ENCODE measurements at places on chromosomes 6 and 20.

DNA sequence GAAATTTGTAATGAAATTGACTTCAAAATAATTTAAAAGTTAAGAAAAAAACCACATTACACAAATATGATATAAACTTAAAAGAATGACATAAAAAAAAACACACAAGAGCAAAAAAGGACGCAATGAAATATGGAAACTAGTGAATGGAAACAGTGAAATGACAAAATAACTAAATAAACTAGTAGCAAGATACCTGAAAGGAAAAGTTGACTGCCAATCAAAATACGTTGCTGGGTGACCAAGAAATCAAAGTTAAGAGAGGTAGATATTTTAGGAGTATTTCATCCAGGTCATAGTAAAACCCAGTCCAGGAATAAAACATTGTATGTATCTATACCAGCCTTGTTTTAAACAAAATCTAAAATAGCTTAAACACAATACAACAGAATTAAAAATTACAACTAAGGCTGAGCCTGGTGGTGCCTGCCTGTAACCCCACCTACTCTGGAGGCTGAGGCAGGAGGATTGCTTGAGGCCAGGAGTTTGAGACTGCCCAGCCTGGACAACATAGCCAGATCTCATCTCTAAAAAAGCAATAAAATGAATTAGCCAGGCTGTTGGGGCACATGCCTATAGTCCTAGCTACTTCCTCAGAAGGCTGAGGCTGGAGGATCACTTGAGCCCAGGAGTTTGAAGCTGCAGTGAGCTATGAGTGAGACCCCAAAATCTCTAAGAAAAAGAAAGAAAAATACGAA lies 22.0 kb downstream of the C6orf15 start:
- no peak for DNase-seq

DNA sequence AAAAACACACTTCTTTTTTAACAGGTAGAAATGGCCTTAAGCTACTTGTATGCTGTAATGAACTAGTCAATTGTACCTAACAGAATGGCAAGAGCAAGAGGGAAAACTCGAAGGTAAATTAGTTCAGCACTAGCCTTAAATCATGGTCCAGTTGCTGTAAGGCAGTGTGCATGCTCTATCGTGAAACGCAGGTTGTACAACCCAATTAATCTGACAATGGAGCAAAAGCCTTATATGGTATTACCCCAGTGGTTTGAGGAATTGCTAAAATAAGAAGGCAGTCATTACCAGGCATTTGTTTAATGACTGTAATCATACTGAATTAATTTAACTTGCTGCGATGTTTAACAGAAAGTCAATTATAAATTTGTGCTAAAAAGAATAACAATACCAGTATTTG lies 69.3 kb upstream of the SOX4 start:
- peak; percentile 96 for DNase-seq

DNA sequence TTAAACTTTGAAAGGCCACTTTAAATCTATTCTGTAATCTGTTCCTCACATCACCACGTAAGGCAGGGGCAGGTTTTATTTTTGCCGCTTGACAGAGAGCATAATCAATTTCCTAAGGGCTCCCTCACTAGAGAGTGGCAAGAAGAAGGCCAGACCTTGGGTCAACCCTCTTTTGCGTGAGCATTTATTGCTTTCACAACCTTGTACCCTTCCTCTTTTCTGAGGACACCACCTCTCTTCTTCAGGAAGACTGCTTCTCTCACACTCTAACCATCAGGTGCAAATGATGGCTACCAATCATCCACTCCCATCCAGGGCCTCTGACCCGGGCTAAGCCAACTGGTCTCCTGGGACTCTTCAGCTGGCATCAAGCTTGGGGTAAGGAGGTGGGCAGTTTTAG lies 25.2 kb upstream of the QKI start:
- DNase-seq = no peak

DNA sequence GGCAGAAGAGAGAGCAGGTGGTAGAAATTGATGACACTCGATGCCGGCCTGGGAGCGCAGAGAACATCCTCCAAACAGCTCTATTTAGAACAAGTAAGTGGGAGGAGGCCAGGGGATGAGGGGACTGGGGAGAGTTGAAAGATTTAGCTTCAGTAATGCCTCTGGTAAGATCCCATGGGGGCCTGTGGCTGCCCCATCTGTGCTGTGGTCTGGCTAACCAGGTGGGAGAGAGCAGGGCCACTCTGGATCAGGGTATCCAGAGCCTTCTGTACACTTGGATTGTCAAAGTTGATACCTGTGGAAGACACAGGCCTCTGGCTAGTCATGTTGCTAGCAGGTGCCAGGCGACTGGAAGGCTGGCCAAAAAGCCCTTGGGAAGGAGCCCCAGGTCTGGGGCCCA lies 27.6 kb downstream of the NCOA5 start:
- DNase-seq = no peak

DNA sequence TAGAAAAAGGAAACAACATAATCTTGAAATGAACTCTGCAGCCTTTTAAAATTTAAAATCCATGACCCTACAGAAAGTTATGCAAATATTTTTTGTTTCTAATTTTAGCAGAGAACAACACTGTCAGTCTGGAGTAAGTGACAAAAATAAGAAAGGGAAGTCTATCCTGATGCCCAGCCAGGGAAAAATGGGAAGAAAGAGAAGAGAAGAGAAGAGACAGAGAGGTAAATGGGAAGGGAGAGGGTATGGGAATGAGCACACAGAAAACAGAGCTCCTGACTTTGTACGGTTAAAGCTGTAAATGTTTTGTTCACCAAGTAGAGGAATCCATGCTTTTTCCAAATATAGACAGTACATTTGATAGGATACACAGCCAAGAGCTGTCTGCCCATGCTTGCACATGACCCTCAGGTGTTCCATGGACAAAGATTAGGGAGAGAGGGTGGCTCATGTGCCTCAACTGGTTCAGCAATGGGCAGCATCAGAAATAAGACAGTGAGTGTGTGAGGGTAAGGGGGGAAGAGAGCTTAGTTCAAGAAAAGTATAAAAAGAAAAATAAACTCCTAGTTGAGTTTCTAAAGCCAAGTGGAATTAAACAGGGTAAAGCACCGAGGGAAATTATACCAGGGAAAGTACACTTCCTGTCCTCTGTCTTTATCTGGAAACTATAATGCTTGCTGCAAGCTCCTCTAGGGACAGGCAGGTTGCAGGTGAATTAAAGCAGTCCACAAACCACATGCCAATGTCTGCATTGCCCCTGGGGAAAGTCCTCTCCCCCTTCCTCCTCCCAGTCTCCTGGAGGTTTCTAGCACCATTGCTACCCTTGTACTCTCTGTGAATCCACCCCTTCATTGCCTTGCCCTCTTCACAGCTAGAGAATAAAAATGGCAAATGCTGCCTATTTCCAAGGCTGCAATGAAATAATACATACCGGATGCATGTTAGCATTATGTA lies 30.0 kb downstream of the MAP3K5 start:
- DNase-seq = no peak

GRCh38 chr6:69609836-69610472 lies 186.9 kb downstream of the LMBRD1 start:
- no peak for DNase-seq

- no peak for DNase-seq
Measured at GRCh38 chr6:39666706-39667489, 58.3 kb downstream of the KIF6 start.

DNA sequence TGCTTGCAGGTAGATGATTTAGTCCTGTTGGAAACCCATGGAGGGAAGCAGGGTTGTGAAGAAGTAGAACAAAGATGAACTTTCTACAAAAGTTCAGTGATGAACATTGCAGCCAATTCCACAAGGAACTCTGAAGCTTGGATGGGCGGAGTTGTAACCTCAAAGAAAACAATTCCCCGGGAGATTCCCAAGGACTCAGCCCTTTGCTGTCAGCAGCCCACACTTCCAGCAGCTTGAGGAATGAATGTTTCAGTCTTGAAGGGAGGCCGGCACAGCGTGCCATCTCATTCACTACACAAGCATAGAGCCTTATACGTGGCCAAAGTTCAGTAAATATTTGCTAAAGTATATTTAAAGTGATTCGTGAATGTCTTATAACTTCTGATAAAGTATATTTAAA lies 269.4 kb downstream of the NKAIN2 start:
- no peak for DNase-seq

DNA sequence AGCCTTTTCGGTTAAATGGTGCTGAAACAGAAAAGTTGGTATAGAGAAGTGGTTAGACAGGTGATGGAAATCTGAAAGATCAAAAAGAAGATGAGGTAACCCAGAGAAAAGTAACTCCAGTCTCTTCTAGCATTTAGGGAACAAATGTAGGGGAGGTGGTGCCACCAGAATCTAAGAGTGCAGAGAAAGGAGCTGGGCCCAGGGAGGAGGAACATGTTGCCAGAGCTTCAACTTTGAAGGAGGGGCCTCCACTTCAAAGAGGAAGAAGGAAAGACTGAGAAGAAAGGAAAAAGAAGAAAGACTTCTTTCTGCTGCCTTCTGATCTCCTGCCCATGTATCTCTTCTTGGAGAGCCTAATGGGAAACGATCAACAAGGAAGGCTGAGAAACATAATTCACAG lies 23.5 kb upstream of the ATRN start:
- no peak for DNase-seq

DNA sequence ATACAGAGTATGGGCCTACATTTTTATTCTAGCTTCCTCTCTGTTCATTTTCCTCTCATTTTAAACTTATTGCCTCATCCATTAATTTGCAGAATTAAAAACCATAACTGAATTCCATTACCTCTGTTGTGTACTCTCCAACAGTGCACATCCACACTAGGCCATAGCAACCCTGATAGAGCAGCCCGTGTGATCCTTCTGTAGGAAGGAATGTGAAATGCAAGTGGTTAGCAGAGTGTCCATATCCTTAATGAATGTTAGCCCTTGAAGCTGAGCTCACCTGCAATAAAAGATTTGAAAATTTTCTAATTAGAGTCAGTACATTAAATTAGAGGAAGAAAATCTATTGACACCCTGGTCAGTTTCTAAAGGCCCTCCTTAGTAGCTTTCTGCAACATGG lies 6.5 kb upstream of the GRIK2 start:
- DNase-seq = no peak

DNA sequence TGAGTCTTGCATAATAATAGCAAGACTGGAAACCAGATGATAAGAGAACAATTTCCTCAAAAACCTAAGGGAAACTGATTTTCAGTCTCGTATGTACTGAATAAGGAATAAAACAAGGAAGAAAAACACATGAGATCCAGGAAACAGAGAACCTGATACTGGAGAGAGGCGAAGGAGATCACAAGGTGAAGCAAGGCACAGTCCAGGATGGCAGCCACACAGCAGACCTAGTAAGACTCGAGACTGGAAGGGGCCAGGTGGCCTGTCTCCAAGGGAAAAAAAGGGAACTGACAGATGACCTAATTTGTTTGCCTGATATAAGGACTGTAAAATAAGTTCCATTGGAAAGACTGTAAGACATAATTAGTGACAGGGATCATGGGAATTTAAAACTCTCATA lies 71.1 kb downstream of the TASP1 start:
- DNase-seq = no peak

DNA sequence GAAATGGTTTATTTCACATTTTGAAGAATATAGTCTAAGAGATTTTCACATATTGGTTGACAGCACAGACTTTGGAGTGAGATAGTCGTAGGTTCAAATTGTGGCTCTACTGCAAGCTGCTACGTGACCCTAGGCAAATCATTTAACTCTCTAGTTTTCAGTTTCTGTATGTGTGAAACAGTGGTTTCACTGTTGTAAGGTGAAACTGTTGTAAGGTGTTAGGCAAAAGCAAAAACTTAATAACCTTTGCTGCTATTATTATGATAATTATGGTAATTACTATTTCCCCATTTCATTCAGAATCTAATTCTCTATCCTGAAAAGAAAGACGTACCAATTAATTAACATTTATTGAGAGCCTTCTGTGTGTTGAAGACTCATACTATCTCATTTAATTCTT lies 144.2 kb downstream of the REV3L start:
- DNase-seq = no peak

DNA sequence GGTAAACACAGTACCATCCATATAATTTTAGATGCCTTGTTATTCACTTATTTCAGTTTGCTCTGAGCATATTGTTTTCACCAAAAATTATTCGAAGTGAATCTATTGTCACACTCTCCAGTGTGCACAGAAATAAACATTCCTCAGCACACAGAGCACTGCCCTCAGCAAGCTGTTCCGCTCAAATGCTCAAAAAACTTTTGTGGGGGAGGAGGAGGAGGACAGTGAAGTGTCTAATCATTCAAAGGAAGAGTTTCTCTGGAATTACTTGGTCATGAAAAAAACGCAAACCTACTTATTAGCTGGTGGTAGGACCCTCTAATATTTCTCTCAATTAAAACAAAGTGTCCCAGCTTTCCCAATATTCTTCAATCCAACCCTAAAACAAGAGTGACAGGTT lies 88.3 kb downstream of the DTNBP1 start:
- no peak for DNase-seq

DNA sequence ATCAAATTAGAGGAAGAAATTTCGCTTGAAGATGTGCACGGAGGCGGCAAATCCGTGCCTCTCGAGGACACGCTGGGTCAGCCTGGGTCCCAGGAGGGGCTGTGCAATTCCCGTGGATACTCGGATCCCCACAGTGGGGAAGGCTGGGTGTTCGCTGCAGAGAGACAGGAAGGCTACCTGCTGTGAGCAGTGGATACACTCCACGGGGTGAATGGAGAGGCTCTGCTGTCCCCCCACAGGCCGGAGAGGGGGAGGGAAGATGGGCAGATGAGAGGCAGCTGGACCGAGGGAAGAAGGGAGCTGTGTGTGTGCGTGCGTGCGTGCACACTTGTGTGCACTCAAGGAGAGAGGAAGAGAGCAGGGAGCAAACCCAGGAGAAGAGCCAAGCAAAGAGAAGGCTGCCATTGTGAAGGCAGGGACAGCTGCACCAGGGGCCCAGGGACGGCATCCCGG lies 57.3 kb downstream of the SULF2 start:
- no peak for DNase-seq

GRCh38 chr6:29521006-29521680 lies 33.4 kb upstream of the MAS1L start:
- DNase-seq = no peak

DNA sequence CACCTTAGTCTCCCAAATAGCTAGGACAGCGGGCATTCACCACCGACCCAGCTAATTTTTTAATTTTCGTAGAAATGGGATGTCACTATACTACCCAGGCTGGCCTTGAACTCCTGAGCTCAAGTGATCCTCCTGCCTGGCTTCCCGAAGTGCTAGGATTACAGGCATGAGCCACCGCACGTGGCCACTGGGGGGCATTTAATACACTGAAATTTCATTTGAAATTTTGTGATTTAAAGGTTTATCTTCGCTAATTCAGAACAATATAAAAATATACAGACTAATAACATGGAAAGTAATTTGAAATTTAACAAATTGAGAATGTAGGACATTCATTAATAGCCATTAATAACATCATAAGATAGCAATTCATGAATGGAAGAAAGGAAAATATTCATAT lies 20.5 kb upstream of the TBC1D32 start:
- DNase-seq = no peak

DNA sequence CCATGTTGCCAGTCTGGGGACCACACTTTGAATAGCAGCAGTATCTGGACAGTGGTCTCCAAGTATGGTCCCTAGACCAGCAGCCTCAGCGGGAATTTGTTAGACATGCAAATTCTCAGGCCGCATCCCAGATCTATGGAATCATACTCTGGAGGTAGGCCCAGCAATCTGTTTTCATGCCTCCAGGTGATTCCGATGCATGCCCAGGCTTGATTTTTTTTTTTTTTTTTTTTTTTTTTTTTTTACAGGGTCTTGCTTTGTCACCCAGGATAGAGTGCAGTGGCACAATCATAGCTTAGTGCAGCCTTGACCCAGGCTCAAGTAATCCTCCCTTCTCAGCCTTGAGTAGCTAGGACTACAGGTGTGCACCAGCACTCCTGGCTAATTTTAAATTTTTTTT lies 682 bp upstream of the SLA2 start:
- DNase-seq = no peak

Data from NCI-H2029 (cell line).